Activated naive CD8-positive, alpha-beta T cell treated with anti-CD3 and anti-CD28 coated beads, Interleukin-2, amount 50 U/mL, for 24 hours (primary cell): ENCODE measurements at places on chromosomes 2 and 18.

DNA sequence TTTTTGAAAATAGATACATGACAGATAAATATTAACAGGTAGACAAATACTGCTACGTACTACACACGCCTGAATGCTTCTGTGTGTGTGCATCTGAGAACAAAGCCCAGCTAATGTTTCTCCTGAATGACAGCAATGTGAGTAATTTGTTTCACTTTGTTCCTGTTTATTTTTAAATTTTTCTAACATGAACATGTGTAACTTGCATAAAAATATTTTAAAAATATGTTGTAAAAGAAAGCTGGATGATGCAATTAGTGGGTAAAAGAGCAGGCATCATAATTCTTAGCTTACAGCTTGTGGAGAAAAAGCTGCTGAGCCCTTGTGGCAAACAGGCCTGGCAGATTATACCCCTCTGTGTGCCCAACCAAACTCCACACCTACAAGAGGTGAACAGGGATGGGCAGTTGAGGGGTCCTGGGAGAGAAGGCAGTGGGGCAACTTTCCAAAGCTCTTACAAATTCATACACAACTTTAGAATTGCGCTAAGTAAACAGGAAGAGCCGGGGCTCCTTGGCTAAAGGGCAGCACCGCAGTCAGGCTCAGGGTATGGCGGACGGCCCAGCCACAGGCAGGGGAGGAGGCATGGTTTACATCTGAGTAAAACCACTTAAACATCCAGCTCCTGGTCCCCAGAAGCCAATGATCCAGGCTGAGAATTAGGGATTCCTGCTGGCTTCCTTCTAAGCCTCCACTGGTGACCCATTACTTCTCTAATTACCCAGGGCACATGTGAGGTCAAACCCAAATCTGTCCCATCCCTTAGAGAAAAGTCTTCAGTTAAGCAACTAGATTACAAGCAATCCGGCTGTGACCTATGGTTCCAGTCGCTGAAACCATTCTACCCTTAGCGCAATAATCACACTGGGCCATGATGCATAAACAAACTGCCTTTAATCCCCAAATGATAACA lies 14.0 kb downstream of the PXDN start:
- no peak for DNase-seq

DNA sequence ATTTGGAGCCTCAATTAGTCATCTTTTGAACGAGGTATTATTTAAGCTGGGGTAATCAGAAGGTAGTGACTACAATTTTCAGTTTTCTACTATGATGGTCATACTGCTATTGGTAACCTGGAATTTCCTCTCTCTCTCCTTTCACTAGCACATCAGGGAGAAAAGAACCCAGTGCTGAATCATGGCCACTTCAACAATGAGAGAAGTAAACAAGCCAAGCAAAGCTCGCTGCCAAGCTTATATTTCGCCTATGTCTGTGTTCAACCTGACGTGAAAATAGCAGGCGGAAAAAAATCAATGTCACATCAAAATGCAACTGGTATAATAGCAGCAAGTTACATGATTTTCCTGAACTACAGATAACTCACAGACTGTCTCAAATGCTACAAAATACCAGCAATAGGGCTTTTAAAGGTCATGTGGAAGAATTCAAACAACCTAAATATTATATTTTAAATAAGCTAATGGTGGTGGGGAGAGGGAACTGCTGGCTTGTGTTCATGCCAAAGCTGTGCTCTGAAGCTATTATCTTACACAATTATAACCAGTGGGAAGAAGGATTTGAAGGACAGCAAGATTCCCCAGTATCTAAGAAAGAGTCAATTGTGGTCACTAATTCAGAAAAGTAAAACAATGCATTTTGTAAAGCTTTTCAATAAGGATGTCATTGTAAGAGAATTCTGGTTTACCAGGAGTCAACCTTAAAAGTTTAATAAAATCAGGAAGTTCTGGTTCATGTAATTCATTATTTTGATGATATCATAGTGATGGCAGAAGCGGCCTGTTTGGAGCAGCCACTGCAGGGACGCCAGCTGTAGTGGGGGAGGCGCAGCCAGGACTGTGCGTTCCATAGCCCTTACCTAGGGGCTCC lies 38.0 kb downstream of the RNF152 start:
- no peak for DNase-seq

- no peak for DNase-seq
Observed at GRCh38 chr18:44834867-44835469, 154.3 kb downstream of the SETBP1 start.

GRCh38 chr2:227507963-227508362 lies 36.0 kb downstream of the AGFG1 start:
- no peak for DNase-seq

GRCh38 chr2:63679252-63679855 lies 90.6 kb downstream of the MDH1 start:
- DNase-seq, result no peak

DNA sequence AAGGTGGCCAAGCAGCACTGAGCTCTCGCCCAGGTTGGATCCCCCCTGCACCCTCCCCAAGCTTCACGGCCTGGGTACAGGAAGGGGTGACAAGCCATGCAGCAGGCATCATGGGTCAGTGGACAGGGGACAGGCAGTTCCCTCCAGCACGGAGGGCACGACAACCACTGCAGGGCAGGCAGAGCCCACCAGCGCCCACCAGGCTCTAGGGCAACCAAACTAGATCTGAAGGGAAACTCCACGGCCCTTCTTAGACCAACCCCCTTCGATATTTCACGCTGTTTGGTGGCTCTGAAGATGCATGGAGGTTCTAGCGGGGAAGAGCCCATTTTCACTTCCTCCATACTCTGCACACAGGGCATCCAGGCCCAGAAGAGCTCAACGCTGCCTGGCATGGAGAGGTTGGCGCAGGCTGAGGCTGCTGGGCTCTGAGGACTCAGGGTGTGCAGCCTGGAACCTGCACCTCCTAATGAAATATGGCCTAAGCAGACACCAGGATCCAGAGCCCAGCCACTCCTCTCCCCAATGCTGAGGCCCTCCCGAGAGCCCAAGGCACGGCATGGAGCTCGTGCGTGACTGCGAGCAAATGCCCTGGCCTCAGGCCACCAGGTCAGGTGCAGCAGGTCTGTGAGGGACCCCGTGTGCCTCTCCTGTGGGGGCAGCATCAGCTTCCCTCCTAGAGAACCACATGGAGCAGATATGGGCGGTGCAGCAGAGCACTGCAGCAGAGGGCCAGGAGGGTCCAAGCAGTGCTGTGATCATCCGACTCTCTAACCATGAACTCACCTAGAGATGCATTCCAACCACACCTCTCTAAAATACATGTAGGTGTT lies 8.7 kb upstream of the MTERF4 start:
- no peak for DNase-seq

DNA sequence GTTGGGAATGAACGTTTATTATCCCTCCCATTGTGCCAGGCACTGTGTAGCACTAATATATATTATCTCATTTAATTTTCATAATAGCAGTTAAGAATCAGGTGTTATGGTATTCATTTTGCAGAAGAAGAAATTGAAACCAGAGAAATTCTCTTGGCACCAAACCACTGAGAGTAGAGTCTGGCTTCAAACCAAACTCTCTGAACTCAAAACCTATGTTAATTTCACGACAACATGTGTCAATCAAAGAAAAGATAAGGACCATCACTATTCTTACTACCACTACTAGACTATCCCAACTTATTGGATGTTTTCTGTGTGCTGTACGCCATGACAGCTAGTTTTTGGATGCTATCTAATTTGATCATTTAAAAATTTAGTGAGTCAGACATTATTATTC lies 24.1 kb upstream of the ZEB2 start:
- DNase-seq, result no peak

GRCh38 chr2:144771348-144771747 lies 251.4 kb upstream of the ZEB2 start:
- no peak for DNase-seq

DNA sequence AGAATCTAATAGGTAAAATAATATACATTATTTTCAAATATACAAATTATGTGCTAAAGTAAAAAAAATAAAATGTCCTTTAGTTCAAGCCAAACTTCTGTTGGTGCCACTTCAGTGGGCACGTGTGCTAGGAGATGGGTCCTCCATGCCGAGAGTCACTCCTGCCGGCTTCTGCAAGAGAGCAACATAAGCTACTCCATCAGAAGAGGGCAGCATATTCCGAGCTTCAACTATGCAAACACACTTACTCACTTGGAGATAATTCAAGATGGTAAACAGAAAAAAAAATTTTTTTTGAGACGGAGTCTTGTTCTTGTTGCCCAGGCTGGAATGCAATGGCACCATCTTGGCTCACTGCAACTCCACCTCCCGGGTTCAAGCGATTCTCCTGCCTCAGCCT lies 24.4 kb downstream of the CNOT11 start:
- DNase-seq, result no peak

DNA sequence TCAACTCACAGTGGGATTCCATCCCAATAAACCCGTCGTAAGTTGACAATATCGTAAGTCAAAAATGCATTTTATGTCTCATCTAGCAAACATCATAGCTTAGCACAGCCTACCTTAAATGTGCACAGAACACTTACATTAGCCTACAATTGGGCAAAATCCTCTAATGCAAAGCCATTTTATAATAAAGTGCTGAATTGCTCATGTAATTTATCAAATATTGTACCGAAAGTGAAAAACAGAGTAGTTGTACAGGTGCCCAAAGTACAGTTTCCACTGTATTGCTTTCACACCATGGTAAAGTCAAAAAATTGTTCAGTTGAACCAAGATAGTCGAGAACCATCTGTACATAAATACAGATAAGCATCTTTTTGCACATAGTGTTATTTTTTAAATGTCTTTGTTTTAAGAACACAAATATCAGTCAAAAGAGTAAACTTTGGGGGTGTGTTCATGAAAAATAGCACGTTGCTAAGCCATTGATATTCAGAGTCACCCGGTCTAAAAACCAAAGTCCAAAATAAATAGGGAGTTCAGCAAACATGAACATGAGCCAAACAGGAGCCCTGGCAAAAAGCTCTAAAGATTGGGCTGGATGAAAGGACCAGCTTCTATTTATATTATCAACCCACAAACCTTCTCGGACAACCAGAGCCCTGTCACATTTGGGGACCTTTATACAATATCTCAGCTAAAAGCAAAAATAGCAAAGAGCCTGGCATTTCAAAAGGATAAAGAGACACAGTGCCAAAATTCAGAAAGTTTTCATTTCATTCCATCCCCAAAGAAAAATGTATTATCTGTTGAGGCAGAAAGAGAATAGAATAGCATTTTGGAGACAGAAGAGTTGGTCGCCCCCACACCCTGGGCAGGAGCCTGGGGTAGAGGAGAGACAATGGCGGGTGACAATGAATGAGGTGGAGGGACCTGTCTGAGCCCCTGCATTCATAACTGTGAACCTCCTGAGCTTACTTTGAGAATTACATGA lies 105.9 kb upstream of the SH3BP4 start:
- DNase-seq, result no peak

GRCh38 chr2:102250278-102250821 lies 61.0 kb upstream of the IL1RL1 start:
- DNase-seq, result no peak

DNA sequence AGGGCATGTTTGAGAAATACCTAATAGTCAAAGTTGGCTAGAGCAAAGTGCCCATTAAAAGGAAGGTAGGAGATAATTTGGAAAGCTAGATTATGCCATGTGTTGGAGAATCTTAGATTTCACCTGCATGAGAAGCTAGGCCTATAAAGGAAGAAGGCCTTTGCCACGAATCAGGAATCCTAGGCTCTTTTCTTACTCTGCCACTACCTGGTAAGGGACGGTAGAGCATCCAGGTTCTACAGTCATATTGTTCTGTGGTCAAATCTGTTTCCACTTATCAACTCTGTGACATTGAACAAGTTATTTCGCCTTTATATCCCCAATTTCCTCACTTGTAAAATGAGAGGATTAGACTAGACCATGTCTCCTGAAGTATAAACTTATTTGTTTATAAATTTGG lies 3.6 kb upstream of the KCNJ3 start:
- DNase-seq, result no peak

GRCh38 chr2:205405752-205406151 lies 276.5 kb upstream of the NRP2 start:
- no peak for DNase-seq

DNA sequence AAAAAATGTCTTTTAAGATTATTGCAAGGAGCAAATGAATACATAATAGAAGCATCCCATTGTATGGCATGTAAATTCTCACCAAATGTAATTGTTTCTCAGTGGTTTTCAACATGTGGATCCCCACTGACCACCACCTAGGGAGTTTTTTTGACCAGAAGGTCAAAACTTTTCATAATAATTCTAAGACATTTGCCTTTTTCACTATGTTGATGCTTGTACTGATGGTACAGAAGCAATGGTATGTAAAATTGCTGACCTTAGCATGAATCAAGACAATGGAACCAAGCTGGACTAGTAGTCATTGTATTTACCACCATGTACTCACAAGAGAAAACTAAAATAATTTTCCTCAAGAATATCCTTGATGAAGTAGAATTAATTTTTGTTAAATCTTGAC lies 36.8 kb downstream of the RAB10 start:
- no peak for DNase-seq

DNA sequence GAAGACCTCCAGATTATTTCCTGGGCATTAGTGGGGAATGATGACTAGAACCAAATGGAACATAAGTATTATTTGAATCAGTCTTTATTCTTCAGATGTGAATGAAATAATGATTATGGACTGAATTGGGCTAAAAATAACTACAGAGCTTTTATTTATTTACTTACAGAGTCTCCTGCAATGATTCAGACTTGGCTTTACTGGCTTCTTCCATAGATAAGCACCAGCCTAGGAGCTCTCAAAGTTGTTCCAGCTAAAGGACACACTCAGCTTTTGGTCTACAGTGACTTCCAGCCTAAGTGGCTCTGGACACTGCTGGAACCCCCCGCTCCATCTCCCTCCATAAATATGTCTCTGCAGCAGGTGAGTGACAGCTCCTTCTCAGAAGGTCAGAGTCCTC lies 24.3 kb upstream of the ARHGAP25 start:
- DNase-seq, result no peak

GRCh38 chr2:133346654-133347053 lies 221.6 kb downstream of the NCKAP5 start:
- DNase-seq, result no peak

GRCh38 chr2:62573137-62573731 lies 67.2 kb upstream of the TMEM17 start:
- DNase-seq, result no peak

DNA sequence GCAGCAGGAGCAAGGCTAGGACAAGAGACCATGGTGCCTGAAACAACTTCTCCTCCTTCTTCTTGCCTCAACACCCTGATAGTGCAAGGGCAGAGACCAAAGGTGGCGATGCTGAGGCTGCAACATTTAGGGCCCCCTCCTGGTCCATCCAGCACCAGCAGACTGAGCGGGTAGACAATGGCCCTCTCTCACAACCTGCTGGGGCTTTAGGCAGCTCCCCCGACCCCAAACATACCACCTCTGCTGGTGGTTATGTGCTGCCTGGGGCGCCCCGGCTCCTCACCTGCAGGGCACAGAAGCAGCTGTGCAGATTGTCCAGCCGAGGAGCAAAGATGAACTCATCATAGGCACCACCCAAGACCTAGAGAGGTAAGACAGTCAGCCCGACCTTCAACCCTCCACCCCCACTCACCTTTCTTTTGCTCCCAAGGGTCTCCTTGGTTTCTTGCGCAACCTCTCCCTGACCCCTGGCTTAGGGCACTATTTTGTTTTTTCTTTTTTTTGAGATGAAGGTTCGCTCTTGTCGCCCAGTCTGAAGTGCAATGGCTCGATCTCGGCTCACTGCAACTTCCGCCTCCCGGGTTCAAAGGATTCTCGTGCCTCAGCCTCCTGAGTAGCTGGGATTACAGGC lies 3.5 kb downstream of the DNPEP start:
- DNase-seq, result no peak
